ENCODE measurements at places on chromosomes 2 and 18.

DNA sequence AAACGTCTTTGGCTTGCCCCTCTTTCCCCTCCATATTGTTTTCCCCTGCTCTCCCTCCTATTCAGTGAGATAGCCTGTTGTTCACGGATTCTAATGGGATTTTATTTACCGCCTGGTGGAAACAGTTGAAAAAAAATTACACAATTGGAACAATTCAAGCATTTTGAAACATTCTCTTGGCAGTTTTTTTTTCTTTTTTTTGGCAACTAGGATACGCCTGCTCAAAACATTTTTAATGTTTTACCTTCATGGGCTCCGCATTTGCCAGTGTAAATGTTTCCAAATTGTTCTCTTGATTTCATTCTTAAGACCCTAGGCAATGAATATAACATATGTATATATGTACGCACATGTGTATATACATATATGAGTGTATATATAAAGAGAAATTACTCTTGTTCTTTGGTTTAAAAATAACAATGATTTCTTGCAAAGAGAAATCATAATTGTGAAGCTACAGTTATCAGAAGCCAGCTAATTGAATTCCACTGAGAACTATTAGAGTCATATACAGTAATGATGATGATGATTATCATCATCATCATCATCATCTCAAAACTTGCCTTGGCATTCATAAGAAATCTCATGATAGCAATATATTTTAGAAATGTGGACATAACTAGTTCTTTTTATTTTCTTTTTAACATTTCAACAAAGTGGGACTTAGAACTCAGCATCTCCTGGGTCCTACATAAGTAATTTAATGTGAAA lies 146.7 kb downstream of the LTBP1 start:
- DNase-seq = no peak

DNA sequence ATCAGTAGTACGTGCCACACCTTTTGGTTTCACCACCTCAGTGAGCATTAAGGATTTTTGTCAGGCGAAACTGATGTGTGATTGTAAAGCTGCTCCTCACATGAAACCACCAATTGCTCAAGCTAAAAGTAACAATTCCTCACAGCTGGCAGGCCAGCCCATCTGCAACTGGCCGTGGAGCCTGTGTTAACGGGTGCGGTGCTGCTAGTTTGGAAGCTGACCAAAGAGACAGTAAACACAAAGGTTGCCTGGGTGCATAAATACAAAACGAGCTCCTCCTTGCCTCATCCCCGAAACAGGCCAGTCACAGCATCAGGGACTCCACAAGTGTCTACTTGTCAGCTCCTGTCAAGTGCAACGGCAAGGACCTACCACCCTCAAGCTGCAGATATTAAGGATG lies 32.0 kb downstream of the LGALSL start:
- DNase-seq = no peak

- DNase-seq = no peak
Observed at GRCh38 chr2:106175086-106175850, 18.8 kb downstream of the UXS1 start.

DNA sequence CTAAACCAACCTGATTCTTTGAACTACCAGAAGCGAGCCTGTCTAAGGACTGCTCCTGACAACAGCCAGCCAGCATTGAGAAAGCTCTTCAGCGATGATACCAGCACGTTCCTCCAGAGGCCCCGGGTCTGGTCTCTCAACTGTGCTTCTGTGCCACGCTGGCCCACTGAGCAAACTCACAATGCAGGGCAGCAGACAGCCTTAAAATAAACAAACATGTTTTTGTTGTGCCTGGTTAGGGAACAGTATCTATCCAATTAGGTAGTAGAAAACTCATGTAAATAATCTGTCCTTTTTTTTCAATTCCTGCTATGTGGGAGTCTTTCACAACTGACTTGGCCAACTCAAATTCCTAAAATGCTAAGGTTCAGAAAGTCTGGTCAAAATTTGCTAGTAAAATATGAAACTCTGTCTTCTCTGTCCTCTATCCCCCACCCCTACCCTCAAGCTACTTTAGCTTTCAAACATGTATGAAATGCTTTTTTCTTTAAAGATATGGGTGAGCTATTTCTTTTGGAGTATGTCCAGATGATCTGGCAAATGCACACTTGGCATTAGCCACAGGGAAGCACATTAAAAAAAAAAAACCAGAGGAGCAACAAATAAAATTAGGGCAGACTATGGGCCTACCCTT lies 21.4 kb upstream of the EML4 start:
- DNase-seq = no peak

DNA sequence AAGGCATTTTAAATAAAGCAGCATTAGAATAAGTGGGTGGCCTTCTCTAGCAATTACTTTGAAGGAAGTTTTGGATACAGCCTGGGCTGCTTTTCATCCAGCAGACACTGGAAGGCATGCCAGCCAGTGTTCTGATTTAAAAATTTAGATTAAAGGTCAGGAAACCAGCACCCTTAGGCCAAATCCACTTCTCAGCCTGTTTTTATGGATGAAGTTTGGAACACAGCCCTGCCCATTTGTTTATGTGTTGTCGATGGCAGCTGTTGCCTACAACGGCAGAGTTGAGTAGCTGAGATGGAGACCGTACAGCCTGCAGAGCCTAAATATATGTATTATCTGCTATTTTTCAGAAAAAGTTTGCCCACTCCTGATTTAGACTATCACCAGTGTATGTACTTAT lies 313.6 kb upstream of the ACVR2A start:
- no peak for DNase-seq

DNA sequence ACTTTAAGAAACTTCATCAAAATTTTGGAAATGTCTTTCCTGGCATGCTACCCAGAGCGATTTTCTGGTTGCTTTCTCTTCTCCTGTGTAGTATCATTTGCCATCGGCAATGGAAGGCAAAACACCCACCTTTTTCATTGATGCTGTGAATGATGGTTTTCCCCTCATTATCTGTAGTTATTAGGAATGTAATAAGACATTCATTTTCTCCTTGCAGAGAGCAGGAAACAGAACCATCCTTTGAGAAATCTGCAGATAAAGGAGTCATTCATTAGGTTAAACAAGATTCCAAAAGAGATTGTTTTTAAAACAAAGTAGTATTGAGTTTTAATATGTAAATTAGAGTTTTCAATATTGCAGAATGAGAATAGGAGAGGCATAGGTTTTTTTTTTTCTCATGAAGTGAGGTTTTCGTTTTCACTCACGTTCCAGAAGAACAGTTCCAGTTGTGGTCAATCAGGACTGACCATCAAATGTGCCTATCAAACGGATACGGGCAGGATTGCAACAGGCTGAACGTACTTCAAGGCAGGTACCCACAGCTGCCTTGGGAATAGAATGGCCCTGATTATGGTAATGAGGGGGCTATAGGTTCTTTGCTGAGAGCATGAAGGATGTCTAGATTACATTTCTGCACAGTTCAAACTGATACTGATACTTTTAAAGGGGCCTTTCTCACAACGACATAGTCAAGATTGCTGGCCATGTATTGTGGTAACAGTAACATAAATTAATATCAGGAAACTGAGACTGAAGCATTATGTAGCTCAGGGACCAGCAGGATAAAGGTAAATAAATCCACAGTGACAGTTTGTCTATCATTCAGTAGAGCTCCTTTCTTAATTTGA lies 49.8 kb upstream of the PLA2R1 start:
- DNase-seq = no peak

- DNase-seq = no peak
Observed at GRCh38 chr2:96503637-96504243, 1.4 kb downstream of the NEURL3 start.

All from stimulated activated CD4-positive, alpha-beta T cell treated with anti-CD3 and anti-CD28 coated beads, TNF-alpha, amount 100 ng/mL, for 24 hours (primary cell).